ENCODE measurements at places on chromosomes 16 and 17.

DNA sequence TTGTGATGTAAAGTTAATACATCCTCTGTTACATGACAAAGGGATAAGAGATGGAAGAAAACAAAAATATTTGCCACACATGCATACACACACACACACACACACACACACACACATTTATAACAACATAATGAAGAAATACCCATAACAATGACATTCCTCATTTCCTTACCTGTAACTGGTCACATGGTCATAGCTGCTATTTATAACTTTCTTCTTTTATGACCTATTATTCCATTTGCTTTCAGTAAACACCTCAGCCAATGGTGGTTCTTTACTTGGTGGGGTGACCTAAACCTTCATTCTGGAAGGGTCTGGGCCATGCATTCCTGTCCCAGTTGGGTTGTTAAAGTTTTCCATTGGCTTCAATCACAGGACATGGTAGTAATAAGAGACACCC lies 5.3 kb downstream of the MT2A start:
- no peak for DNase-seq

- DNase-seq = no peak
Observed at GRCh38 chr17:1188812-1189504, 9.2 kb upstream of the ABR start.

GRCh38 chr17:69410671-69411070 lies 3.8 kb upstream of the MAP2K6 start:
- DNase-seq = no peak

DNA sequence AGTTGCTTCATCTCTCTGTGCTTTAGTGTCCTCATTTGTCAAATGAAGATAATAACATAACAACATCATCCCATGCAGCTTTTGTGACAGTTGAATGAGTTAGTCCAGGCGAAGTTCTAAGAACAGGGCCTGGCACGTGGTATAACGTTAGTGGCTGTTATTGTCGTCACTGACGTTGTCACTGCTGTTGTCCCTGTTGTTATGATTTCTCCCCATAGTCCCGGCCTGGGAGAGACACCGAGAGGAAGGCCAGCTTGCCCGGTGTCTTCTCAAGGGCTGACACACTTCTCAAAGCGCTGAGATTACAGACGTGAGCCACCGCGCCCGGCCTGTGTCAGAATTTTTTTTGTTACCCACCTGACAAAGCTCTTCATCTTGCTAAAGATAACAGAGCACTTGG lies 29.9 kb downstream of the ABR start:
- DNase-seq = no peak

DNA sequence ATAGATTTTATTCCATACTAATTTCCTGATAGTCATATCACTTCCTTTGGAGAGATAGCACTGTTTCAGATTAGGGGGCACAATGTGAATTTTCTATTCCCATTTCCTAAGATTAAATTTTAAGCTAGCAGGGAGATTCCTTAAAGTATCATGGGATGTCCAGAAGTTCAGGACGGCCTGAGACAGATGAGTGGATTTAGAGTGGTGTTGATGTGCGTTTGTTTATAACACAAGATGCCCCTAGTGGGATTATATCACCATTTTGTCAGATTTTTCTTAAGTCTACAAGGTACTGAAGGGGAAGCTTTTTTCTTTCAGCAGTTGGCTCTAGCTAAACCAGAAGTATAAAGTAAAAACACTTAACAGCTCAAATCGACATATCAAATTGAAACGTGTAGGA lies 183.6 kb upstream of the TBX2 start:
- DNase-seq = no peak
